ENCODE measurements at places on chromosomes 5 and 9.

DNA sequence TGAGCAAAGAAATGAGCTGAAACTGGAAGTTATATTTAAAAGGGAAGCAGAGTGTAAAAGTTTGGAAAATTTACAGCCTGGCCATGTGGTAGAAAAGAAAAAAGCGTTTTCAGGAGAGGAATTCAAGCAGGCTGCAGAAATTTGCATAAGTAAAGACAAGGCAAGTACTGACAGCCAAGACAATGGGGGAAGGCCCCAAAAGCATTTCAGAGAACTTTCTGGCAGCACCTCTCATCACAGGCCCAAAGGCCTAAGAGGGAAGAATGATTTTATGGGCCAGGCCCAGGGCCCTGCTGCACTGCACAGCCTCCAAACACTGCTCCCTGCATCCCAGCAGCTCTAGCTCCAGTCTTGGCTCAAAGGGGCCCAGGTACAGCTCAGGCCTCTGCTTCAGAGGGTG lies 169.7 kb downstream of the GLIS3 start:
- DNase-seq: no peak

DNA sequence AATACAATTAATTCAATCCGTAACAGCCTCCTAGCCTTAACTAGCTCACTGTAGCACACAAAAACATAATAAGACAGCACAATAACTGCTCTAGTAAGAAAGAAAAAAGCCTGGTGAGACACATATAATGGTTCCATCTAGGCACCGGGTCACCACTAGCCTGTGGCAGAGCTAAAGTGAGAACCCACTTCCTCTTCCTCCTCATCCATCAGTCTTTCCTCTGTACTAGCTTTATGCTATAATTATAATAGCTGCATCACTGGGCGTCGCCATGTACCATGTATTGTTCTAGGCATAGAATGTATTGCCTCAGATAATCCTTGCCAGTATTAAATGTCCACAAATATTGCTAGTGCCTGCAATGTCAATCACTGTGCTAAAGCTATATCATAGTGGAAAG lies 23.1 kb downstream of the ADRB2 start:
- DNase-seq: peak; percentile 73

GRCh38 chr5:60136841-60137240 lies 243.3 kb upstream of the PDE4D start:
- no peak for DNase-seq

GRCh38 chr9:134624621-134625181 lies 16.9 kb upstream of the COL5A1 start:
- DNase-seq: no peak

DNA sequence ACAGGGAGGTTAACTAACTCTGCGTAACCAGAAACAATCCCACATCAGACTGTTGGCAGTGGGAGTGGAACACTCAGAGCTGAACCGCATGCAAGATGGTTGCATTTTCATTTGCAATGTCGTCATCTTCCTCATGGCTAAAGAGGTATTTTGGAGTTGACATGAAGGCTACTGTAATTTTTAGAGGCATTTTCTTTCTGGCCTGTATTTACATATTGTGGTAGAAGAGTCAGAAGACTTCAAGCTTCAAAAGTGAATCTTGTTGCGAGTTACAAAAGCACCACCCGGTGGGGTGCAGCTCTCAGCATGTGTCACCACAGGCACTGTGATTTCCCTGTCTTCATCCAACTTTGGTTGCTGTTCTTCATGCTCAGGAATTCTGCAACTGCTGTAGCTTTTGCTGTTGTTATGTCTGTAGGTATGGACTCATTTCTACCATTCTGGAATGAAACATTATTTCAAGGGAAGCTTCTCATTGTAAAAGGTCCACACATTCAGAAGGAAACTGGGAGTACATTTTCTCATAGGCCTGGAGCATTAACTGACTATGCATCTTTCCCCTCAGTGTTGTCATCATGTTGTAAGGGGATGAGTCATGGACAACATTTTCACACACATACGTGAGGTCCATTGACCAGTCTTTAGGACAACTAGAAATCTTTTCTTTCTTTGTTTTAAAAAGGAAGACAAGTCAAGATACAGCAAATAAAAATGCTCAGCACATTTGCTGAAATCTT lies 35.4 kb upstream of the GDNF start:
- DNase-seq: no peak

DNA sequence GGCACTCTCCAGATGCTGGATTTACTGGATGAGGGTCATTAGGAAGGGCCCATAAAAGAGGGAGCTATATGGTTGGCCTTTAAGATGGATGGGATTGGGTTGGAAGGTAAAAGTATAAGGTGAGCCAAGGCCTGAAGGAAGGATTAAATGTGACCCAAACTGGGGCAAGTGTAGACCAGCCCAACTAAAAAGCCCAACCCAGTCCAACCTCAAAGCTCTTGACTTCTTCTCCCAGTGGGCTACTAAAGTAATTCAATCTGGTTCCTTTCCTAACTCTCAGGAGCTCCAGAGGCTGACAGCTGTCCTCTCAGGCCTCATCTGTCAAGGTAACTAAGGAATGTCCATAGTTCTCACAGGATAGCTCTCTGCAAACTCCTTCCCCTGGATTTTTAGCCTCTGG lies 122.2 kb upstream of the EFNA5 start:
- DNase-seq: no peak

DNA sequence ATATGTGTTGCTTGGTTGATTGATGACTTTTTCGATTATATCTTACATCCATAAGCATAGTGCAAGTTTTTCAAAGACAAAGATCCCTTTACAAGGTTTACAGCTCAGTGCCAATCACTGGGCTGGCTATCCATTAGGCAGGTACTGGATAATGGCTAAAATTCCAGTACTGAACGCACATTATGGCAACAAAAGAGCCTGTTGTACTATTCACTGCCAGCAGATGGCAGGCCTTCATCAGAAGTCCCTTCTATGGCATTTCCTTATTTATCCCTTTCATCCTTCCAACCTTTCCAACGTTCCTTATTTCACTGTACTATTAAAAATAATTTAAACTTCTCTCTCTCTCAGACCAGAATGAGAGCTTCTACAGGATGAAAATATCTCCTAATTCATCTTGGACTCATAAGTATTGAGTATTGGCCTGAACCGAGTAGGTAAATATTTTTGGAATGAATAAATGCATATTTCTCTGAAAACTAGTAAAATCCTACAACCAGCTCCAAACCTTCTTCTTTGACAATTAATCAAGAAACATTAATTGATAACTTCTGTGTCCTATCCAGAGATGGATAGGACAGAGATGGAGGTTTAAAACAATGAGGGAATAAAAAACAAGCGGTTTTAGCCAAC lies 6.7 kb upstream of the WNT8A start:
- DNase-seq: peak; percentile 57

DNA sequence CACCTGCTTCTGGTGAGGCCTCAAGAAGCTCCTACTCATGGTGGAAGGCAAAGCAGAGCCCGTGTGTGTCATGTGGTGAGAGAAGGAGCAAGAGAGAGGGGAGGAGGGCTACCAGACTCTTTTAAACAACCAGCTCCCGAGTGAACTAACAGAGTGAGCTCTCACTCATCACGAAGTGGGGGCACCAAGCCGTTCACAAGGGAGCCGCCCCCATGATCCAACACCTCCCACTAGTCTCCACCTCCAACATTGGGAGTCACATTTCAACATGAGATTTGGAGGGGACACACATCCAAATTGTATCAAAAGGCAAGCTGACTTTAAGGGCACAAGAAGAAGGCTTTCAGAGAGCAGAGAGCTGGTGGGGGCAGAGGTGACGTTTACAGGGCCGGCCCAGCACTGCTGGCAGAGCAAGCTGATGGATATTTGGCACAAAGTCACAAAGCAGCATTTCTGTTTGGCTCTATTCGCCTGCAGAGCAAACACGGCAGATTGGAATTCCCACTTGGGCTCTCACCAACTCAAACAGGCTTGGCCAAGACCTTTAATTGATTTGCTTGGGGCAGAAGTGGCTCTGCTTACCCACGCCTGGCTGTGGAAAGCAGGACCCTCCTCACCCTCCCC lies 20.0 kb downstream of the PITX1 start:
- no peak for DNase-seq

DNA sequence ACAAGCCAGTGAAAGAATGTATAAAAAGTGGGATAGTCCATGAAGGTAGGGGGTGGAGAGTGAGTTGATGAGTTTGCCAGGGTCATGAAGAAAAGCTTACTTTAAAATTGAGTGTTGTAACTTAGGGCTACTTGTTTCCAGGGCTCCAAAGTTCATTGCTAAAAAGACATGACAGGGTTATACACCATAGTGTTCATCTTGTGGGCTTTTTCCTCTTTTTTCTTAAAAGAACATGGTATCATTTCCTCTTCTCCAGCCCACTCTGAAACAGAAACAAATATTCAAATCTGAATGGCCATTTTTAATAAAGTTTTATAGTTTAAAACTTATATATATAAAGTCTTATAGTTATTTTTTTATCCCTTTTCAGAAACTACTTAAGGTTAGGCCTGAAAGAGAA lies 115.7 kb upstream of the SMC2 start:
- no peak for DNase-seq

GRCh38 chr9:8514760-8515159 lies 715.2 kb upstream of the DMAC1 start:
- no peak for DNase-seq

DNA sequence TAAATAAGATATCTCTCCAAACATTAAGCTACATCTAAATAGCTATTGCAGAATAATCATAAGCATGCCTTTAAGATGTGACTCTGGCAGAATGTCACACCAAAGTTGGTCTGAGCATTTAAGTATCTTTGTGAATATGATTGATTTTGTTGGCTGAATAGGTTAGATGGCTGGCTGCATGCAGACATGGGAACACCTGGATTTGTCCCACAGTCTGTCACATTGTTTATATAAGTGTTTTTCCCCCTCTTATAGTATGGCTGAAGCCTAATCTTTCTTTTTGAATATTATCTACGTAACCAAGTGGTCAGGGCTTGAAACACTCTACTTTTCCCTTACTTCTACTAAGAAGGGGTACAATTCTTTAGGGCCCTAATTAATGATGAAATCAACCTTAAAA lies 36.2 kb downstream of the PCSK1 start:
- DNase-seq: no peak

- DNase-seq: peak; percentile 54
Observed at GRCh38 chr9:15357050-15357653, 50.1 kb upstream of the TTC39B start.

GRCh38 chr9:68913054-68913453 lies 100.9 kb downstream of the PRKACG start:
- no peak for DNase-seq

GRCh38 chr5:39424736-39425637 lies at the start of gene DAB2:
Gene DAB2, minus strand, starts transcription at chr5:39424980. Its CDS starts 30,660 bp downstream, at chr5:39394320.
- DNase-seq: peak; percentile 22

- no peak for DNase-seq
Observed at GRCh38 chr5:5739490-5739945, 317.0 kb downstream of the ICE1 start.

DNA sequence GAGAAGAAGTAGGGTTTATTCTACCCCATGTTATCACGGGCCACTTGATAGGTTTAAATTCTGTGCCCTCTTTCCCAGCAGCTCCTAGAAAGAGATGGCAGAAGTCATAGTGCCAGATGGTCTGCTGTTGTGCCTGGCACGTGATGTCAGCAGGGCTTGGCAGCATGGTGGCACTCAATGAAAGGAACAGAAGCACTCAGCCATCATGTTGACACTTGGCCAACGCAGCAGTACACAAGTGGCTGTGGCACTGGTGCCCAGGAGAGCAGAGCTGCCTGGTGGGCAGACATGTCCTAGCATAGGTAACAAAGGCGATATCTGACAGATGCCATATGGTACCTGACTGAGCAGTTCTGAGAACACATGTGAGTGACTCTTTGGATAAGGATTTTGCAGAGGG lies 796.4 kb upstream of the ACO1 start:
- no peak for DNase-seq

DNA sequence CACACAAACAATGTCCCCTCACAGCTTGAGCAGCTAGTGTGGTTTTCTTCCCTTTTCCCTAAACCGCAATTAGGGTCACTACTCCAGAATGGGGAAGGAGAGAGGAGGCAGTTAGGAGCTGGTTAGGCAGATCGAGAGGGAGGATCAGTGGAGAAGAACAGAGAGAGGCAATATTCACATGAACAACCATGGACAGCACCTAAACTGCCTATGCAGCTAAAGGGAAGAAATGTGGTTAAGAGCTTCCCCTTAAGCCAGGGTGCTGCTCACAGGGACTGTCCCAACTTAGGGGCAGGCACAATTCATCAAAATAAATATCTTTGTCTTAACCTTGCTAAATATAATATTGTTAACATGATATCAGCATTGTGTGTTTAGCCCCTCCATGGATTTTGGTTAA lies 359.3 kb upstream of the CDH18 start:
- DNase-seq: no peak

DNA sequence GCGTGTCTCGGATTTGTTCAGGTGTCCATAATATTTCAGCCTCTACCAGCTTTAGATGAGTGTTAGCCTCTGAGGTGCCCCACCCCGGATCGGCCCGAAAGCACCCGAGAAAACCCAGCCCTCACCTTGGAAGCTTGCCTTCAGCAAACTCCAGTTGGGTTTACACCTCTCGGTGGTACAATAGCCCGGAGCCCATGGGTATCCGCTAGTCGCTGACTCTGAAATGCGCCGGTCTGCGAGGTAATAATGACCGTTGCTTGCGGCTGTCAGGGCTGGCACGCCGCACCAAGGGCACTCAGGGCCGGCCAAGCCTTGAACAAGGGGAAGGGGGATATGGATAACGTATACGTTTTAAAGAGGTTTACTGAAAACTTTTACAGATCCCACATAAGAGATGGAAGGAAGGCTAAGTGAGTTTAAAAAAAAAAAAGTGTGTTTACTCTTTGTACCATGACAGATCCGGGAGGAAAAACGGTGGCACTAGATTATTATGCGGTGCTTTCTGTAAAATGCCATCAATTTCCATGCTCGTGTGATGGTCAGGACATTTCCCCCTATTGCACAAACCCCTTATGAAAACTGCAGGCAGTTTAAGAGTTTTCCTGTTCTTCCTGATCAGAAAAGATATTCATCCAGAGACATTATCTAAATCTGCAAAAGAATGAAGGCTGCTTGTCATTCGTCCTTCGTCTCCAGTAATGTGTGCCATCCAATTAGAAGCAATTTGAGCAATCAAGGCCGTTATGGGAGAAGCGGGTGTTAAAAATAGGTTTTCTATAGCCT lies 124.2 kb downstream of the TMEM161B start:
- DNase-seq: no peak

GRCh38 chr5:84286662-84287061 lies 98.0 kb downstream of the EDIL3 start:
- no peak for DNase-seq

- DNase-seq: no peak
Observed at GRCh38 chr9:81490605-81491331, 198.6 kb downstream of the TLE1 start.

- DNase-seq: no peak
Observed at GRCh38 chr9:3433754-3434153, 92.0 kb downstream of the RFX3 start.

DNA sequence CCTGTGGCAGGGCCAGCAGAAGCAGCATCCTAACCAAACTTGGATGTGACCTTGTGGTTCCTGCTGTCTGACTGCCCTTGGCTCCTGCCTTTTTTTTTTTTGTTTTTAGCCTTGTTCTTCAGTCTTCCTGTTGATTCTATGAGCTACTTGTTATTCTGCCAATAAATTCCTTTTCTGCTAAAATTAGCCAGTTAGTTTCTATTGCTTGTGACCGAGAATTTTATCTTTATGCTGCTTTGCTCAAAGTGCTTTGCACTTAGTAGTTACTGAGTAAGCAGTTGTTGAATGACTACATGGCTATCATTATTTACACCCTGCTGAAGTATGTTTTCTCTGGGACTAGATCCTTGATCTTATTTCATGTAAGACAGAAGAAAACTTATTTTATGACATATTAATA lies 20.8 kb upstream of the ATG10 start:
- no peak for DNase-seq

- DNase-seq: no peak
Observed at GRCh38 chr5:88142886-88143692, 125.6 kb downstream of the TMEM161B start.
